ENCODE measurements at places on chromosomes 12 and 14.

GRCh38 chr12:79961411-79961810, 26.5 kb upstream of the PPP1R12A start:
- DNase-seq, result no peak

DNA sequence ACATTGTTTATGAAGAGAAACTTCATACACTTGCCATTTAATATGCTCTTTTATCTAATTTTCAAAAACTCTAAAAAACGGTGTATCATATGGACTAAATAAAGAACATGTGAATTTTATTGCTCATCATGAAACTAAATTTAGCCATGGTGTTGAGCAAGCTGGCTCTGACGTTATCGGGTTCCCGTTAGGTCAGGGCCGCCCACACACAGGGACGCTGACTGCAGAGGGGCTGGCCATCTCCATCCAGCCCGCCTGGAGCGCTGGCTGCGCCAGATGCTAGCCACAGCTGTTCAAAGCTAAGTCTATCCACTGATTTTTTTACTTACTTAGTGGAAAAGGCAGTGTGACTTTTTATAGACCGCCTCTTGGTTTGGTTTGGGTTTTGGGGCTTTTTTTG, 36.5 kb upstream of the DYNC1H1 start:
- DNase-seq, result peak; percentile 90

DNA sequence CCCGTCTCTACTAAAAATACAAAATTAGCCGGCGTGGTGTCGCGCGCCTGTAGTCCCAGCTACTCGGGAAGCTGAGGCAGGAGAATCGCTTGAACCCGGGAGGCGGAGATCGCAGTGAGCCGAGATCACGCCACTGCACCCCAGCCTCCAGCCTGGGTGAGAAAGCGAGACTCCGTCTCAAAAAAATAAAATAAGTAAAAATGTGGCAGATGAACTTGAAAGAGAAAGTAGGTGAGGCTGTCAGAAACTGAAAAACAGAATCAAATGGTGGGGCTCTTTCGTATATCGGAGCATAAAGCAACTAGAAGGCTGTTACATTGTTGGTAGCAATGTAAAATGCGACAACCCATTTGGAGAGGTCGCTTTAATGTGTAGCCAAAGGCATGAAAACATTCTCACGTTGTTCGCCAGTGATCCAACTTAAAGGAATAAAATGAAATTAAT, 767 bp upstream of the CCNT1 start:
- DNase-seq, result no peak

GRCh38 chr14:44928793-44929192, 33.0 kb downstream of the KLHL28 start:
- no peak for DNase-seq

DNA sequence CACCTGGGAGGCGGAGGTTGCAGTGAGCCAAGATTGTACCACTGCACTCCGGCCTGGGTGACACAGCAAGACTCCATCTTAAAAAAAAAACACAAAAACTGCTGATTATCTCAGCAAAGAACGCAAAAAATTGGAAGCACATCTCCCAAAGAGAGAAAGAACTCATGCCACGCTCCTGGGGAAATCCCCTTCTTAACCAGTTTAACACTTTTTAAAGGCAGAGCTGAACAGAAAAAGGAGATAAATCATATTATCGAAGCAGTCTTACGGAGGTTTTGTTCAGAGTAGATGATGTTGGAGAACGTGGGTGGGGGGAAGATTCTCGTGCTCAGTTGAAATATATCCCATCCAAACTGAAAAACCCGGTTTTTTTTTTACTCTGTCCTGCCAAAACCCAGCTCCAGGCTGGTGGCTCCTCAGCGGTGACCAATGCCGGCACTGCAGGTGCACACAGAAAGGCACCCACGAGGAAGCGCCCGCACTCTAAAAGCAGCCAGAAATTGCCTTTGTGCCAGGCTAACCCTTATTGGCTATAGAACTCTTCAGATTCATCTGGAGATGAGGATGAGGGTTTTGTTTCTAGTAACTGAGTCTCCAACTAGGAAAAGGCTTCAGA, 100.2 kb upstream of the PARP11 start:
- no peak for DNase-seq

- DNase-seq, result no peak
Measured at GRCh38 chr12:113291586-113291985, 43.3 kb downstream of the SLC8B1 start.

DNA sequence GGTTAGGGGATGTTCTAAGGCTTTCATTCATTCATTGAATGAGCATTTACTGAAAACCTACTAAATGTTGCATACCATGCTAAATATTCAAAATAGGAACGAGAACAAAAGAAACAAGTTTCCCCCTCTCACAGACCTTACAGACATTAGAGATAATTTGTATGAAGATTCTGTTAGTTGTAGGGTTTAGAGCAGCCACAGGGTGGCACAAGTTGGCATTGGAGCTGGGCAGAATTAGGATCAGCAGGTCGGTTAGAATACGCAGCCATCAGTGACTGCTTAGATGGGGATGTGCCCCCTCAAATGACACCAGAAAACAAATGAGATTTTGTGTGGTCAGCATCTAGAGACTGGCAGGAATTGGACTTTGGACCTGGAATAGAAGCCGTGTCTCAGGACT, 166.3 kb upstream of the DAAM1 start:
- peak; percentile 13 for DNase-seq

Data from fibroblast of skin of scalp (primary cell).